ENCODE measurements at places on chromosomes 4 and X.

- H3K27ac ChIP-seq = no peak overlapping the region
- DNase-seq = no peak
- H3K27me3 ChIP-seq = peaks cover 10% of the 10 kb centered on the region
- H3K36me3 ChIP-seq = no peaks in the 10 kb centered on the region
- no peak overlapping the region for H3K4me3 ChIP-seq
- H3K4me1 ChIP-seq = no peaks in the 10 kb centered on the region
These were observed 29.7 kb upstream of the LGI2 start for GRCh38 chr4:25060241-25060962.

DNA sequence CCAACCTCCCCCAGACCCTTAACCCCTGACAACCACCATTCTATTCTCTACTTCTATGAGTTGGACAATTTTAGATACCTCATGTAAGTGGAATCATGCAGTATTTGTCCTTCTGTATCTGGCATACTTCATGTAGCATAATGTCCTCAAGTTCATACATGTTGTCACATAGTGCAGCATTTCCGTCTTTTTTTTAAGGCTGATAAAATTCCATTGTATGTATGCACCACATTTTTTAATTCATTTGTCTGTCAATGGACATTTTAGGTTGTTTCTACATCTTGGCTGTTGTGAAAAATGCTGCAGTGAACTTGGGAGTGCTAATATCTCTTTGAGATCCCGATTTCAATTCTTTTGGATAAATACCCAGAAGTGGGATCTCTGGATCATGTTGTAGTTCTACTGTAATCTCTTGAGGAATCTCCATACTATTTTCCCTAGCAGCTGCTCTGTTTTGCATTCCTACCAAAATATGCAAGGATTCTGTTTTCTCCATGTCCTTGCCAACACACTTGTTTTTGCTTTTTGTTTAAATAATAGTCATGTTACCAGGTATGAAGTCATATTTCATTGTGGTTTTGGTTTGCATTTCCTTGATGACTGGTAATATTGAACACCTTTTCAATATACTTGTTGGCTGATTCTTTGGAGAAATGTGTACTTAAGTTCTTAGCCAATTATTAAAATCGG, 48.8 kb upstream of the ADAD1 start:
- H3K27me3 ChIP-seq = no peaks in the 10 kb centered on the region
- peaks cover 14% of the 10 kb centered on the region for H3K36me3 ChIP-seq
- DNase-seq = no peak
- H3K4me3 ChIP-seq = no peak overlapping the region
- H3K27ac ChIP-seq = no peak overlapping the region

DNA sequence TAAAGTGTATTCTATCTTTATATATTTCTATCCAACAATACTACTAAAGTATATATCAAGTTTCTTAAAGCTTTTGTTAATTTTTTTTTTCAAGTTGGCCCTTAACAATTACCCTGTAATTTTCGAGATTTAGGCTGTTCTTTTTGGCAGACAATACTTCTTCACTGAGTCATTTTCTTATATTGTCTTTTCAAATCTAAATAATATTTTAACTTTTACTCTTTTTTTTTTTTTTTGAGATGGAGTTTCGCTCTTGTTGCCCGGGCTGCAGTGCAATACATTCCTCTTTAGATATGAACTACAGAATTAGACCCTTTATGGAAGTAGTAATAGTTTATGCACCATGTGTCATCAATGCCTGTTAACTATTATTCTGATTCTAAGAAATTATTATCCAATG, 120.7 kb downstream of the GLRA3 start:
- H3K27ac ChIP-seq = no peak overlapping the region
- peaks cover 6% of the 10 kb centered on the region for H3K4me1 ChIP-seq
- H3K36me3 ChIP-seq = no peaks in the 10 kb centered on the region
- DNase-seq = no peak
- H3K4me3 ChIP-seq = no peak overlapping the region
- H3K27me3 ChIP-seq = peaks cover 14% of the 10 kb centered on the region

DNA sequence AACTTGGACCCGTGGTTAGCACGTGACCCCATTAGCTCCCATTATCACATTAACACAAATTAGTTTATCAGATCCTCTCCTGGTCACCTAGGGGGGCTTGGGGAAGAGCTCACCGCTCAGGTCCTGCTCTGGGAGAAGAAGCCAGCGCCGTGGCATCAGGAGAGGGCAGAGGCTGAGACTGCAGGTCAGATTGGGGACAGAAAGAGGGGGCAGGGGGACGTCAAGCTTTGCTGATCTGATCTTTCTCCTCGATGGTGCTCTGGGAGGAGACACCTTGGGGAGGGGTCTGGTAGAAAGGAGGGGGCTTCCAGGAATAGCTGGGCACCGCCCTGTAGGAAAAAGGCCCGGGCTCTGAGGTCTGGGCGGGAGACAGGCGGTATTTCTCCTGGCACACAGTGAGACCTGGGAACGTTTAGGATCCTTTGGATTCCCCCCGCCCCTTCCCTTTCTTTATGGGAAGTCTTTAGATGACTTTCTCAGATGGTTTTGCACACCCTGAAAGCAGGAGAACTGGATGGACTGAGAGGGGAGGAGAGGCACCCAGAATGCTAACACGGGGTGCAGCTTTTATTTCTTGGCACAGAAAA, 9.1 kb upstream of the ELF4 start:
- DNase-seq = no peak
- no peak overlapping the region for H3K27ac ChIP-seq
- H3K4me3 ChIP-seq = peak overlapping the region; percentile 78
- no peaks in the 10 kb centered on the region for H3K36me3 ChIP-seq
- H3K4me1 ChIP-seq = peaks cover 42% of the 10 kb centered on the region
- H3K27me3 ChIP-seq = peaks cover 7% of the 10 kb centered on the region

DNA sequence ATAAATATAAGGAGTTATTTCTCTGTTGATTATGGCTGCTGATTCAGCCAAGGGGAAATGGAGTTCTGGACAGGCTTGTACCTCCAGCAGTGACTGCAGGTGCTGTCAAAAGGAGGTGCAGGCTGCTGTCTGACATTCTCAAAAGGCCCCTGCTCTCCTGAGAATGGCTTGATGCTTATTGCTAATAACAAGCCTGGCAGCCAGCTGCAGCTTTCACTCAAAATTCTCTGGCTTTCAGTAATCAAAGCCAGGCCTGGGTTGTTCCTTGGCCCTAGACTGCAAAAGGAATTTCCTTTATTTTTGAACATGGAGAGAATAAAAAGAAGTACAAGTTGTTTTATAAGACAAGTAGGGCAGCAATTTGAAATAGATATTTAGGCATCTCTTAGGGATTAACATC, 575.9 kb downstream of the MID1IP1 start:
- DNase-seq = no peak
- peaks cover 18% of the 10 kb centered on the region for H3K27me3 ChIP-seq
- no peaks in the 10 kb centered on the region for H3K36me3 ChIP-seq
- H3K4me1 ChIP-seq = peaks cover 5% of the 10 kb centered on the region
- no peak overlapping the region for H3K27ac ChIP-seq
- H3K4me3 ChIP-seq = no peak overlapping the region

DNA sequence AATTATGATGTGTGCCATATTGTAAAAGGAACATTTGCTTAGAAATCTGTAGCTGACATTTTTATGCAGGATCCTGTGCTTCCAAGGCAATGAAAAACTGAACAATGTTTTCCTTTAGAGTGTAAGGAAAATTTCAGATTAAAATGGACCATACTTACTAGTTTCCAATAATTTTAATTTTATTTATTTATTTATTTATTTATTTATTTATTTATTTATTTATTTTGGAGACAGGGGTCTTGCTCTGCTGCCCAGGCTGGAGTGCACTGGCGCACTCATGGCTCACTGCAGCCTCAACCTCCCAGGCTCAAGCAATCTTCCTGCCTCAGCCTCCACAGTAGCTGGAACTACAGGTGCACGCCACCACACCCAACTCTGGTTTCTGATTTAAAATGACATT, 369.8 kb upstream of the HAND2 start:
- H3K4me3 ChIP-seq = no peak overlapping the region
- H3K36me3 ChIP-seq = no peaks in the 10 kb centered on the region
- no peaks in the 10 kb centered on the region for H3K4me1 ChIP-seq
- DNase-seq = no peak

GRCh38 chr4:77003400-77003799, 53.8 kb downstream of the SEPTIN11 start:
- no peaks in the 10 kb centered on the region for H3K36me3 ChIP-seq
- no peaks in the 10 kb centered on the region for H3K27me3 ChIP-seq
- peak overlapping the region; percentile 17 for H3K4me3 ChIP-seq
- peaks cover 45% of the 10 kb centered on the region for H3K4me1 ChIP-seq
- DNase-seq = no peak

- no peak overlapping the region for H3K4me3 ChIP-seq
- no peaks in the 10 kb centered on the region for H3K27me3 ChIP-seq
- H3K4me1 ChIP-seq = no peaks in the 10 kb centered on the region
- H3K36me3 ChIP-seq = peaks cover 34% of the 10 kb centered on the region
- no peak overlapping the region for H3K27ac ChIP-seq
These were observed 86.4 kb downstream of the PPA2 start for GRCh38 chr4:105387466-105387865.

DNA sequence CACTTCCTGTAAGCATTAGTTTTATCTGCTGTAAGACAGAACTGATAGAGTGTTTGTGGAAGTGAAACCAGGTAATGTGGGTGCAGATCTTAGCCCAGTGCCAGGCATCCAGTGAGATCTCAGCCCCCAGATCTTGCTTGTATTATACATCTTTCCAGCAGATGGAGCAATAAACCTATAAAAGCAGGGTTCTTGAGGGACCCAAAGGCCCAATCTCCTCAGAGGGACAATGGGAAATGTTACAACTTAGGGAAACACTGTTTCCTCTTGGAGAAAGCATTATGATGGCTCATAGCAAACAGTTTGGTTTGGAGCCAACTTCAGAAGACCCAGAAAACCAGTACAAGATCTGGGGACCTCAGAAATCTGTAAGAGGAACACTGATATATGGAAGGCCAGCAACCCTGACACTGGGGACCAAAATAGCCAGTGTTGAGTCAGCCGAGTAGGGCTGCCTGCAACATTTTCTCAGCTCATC, 206.3 kb downstream of the SLC7A11 start:
- H3K27ac ChIP-seq = no peak overlapping the region
- no peaks in the 10 kb centered on the region for H3K27me3 ChIP-seq
- peak; percentile 3 for DNase-seq
- no peaks in the 10 kb centered on the region for H3K4me1 ChIP-seq
- H3K36me3 ChIP-seq = no peaks in the 10 kb centered on the region

GRCh38 chr4:74623041-74623440, 171.3 kb downstream of the BTC start:
- peak overlapping the region; percentile 17 for H3K27ac ChIP-seq
- H3K27me3 ChIP-seq = peaks cover 5% of the 10 kb centered on the region
- H3K4me1 ChIP-seq = peaks cover 27% of the 10 kb centered on the region
- no peak for DNase-seq

DNA sequence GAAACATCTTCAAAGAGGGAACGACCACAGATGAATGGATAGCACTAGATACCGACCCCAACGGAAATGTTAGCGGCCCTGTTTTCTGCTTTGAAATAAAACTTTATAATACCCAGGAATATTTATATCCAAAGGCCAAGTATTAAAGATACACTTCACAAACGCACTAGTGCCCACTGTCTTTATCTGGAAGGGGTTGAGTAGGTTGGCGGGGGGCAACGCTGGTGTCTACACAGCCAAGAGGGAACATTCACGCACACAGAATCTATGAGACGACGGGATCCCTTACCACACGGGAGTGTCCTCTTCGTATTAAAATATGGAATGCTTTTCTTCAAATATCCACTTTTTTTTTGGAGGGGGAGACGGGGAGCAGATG, 3.3 kb downstream of the HAND2 start:
- peaks cover 11% of the 10 kb centered on the region for H3K36me3 ChIP-seq
- peaks cover 93% of the 10 kb centered on the region for H3K27me3 ChIP-seq
- peak overlapping the region; percentile 71 for H3K27ac ChIP-seq
- H3K4me1 ChIP-seq = peaks cover 52% of the 10 kb centered on the region
- no peak for DNase-seq

GRCh38 chrX:5650904-5651303, 577.8 kb downstream of the NLGN4X start:
- DNase-seq = no peak
- no peaks in the 10 kb centered on the region for H3K4me1 ChIP-seq
- no peak overlapping the region for H3K4me3 ChIP-seq
- H3K27me3 ChIP-seq = no peaks in the 10 kb centered on the region
- H3K36me3 ChIP-seq = peaks cover 1% of the 10 kb centered on the region

DNA sequence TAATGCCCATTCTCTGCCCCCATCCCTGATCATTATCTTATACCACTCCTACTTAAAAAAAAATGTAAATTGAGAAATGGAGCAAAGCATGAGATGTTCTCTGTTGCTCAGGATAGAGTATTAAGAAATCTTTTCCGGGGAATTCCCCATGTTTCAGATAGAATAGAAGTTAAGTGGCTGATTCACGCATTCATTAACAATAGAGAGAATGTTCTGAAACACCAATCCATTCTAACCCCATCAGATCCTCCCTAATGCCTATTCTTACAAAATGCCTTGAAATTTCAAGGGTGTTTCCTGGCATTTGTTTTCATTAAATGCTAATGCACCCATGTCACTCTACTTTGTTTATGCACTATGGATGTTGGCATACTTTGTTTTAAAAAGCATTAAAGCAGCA, 101.1 kb downstream of the AREG start:
- no peaks in the 10 kb centered on the region for H3K27me3 ChIP-seq
- H3K27ac ChIP-seq = no peak overlapping the region
- no peak for DNase-seq
- no peak overlapping the region for H3K4me3 ChIP-seq
- H3K36me3 ChIP-seq = no peaks in the 10 kb centered on the region

DNA sequence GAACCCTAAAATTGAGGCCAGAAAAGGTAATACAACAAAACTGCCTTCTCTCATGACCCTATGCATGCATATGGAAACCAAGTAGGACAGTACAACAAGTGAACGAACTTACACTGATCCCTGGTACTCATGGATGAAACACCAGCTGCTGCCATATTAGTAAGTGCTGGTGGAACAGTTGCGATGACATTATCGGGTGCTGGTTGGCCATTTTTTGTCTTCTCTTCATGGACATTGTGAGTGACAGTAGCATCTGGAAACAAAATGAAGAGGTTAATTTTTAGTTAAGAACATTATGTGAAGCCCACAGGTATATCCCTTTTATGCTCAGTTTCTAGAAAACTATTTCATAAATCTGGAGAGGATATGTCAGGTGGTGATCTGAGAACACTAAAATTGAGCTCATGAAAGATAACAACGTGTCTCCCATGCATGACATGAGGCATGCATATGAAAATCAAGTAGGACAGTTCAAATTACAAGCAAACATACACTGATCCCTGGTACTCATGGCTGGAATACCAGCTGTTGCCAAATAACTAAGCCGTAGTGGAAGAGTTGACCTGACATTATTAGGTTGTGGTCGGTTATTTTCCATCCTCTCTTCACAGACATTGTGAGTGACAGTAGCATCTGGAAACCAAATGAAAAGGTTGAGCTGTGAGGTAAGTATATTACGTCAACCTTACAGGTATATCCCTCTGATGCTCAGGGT, 74.2 kb upstream of the CT45A1 start:
- no peak overlapping the region for H3K27ac ChIP-seq
- no peak for DNase-seq
- no peaks in the 10 kb centered on the region for H3K36me3 ChIP-seq
- peaks cover 59% of the 10 kb centered on the region for H3K27me3 ChIP-seq
- H3K4me3 ChIP-seq = no peak overlapping the region
